H4 (cell line): ENCODE measurements at places on chromosomes 13 and 19.

DNA sequence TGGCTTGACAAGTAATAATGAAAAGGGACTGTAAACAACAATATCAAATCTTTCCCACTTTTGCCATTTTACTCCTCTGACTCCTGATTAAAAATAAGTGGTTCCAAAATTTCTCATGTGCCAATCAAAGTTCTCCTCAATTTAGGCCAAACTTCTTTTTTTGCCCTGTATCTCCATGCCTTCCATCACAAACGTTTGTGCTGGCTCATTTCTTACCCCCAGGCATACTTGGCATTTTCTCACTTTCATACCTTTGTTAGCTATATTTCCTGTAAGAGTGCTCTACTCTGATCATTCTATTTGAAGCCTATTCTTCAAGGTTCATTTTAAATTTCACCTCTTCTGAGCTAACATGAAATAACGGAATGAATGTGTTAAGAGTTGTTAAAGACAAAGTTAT lies 10.0 kb upstream of the FNDC3A start:
- DNase-seq = no peak

DNA sequence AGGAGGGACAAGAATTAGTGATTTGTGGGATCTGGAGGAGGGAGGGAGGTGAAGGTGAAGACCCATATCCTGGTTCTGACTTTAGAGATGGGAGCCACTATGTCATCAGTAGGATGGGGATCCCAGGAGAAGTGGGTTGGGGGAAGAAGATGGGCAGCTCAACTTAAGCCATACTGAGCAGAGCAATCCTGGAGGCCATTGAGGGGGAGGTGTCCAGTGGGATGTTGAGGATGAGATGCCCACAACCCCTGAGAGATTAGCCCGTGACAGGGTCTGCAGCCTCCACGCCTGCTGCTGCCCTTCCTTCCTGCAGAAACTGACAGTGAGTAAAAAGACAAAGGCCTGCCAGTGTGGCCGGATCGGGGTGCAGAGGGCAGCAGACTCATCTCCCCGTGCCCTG lies 11.2 kb upstream of the SIGLEC6 start:
- no peak for DNase-seq

GRCh38 chr13:47829690-47830089 lies 171.4 kb downstream of the SUCLA2 start:
- no peak for DNase-seq

DNA sequence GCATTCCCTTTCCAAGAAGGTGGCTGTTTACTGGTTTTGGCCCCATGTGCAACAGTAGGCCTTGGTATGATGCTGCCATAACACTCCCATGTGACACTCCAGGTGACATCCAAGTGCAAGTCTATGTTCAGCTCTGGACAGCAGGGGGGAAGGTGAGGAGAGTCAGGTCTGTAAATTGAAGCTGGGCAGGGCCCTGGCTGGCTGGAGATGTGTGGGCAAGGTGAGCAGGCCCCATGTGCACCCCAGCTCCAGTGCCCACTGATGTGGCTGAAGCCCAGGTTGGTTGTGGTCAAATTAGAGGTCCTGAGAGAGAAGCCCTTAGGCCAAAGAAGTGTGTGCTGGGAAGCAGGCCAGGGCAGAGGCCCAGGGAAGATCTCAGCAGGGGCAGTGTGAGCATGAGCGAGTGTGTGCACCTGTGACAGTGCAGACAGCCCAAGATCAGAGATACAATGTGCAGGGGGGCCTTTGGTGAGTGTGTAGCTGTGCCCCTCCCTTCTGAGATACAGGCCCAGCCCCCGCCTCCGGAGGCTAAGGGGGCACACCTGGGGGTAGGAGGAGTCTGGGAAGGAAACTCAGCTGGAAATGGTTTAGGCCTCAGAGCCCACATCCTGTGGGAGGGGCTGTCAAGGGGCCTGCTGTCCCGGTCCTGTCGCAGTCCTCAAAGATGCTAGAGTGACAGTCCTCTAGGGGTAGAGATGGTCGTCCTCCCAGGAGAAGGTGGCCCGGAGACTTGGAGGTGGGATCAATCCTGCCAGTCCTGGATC lies 18.6 kb downstream of the DEDD2 start:
- DNase-seq = no peak

DNA sequence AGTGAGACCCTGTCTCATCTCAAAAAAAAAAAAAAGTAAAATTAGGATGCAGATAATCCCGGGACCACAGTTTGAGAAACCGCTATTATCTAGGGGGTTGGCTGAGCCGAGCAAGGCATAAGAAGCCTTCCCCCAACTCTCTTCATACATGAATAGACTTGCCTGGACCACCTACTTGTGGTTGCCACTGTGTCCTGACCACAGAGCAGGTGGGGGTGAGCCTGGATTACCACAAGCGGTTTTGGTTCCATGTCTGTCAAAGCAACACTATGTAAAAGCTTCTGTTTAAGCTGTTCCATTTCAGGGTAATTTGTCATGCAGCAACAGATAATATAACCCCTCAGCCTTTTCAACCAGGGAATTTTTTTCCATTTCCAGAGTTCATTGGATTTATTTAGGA lies 3.3 kb upstream of the NAPA start:
- DNase-seq = no peak

DNA sequence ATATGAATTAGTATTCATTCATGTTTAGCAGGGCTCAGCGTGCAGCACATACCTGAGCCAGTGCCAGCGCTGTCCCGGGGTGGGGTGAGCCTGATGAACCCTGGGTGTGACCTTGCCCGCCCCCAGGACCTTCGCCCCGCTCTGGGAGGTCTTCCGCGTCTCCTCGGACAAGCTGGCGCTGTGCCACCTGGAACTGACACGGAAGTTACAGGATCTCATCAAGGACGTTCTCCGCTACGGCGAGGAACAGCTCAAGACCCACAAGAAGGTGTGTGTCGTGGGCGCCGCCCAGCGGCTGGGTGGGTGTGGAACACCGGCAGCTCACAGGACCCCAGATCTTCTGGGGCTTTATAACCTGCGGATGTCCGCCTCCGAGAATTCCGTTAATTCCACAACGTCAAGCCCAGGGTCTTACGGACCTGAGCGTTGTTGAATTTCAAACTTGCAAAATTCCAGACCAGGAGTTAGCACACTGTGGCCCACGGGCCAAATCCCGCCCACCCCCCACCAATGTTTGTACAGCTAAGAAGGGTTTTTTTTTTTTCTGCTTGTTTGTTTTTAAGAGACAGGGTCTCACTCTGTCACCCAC lies 15.4 kb downstream of the FCHO1 start:
- peak; percentile 95 for DNase-seq

GRCh38 chr13:110301606-110302553 lies 5.1 kb downstream of the COL4A1 start:
- no peak for DNase-seq

DNA sequence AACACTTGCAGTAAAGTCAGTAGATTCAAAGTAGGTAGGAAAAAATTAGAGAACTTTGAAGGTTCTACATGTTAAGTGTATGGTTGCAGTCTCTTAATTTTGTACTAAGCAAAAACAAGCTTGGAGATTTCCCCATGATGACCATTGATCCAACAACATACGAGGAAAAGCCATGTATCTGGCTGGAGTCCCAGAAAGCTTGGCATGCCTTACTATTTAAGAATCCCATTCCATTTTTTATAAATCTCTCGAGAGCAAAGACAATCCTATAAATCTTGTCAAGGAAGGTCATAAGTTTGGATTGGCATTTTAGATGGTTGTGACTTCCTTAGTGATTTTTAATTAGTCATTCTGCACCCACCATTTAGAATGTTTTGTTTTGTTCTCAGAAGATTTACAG lies 495.9 kb downstream of the GPC5 start:
- DNase-seq = no peak
